Neuronal stem cell (in vitro differentiated cells): ENCODE measurements at places on chromosomes 12 and 14.

DNA sequence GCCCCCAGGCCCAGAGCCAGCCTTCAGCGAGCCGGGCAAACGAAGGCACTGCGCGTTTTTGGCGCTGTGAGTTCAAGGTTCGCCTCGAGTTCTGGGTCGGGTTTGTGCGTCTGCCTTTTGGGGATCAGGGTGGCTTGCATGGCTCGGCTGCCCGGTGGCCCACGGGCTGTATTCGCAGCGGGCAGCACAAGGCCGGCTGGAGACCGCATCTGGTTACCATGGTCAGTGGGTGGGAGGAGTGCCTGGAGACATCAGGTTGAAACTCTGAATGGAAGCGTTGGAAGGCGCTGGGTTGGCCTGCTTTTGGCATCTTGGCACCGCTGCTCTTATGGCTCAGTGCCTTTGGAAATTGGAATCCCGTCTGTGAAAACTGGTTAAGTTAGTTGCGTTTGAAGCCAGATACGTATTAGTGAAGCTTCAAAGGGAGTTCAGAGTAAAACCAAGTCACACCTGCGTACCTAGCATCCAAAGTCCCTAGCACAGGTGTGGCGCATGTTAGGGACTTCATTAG is 50.9 kb downstream of the SNAPC1 start:
- DNase-seq: no peak

DNA sequence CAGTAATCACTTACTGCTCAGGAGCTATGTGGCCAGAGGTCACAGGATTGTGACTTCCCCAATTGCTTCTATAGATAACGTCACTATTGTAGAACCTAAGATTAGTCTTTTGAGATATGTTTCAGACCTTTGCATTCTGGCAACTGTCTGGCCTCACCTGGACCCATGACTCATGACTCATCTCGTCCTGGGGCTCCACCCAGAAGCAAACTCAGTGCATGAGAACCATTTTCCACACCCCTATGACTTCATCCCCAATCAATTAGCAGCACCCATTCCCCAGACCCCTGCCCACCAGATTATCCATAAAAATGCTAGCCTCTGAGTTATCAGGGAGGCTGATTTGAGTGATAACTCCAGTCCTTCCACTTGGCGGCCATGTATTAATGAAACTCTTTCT is 186.9 kb downstream of the EMP1 start:
- DNase-seq: no peak

GRCh38 chr12:47562201-47562600 is 143.6 kb downstream of the RPAP3 start:
- DNase-seq: no peak

- DNase-seq: no peak
Observed at GRCh38 chr12:95074766-95075165, 1.3 kb upstream of the NR2C1 start.

DNA sequence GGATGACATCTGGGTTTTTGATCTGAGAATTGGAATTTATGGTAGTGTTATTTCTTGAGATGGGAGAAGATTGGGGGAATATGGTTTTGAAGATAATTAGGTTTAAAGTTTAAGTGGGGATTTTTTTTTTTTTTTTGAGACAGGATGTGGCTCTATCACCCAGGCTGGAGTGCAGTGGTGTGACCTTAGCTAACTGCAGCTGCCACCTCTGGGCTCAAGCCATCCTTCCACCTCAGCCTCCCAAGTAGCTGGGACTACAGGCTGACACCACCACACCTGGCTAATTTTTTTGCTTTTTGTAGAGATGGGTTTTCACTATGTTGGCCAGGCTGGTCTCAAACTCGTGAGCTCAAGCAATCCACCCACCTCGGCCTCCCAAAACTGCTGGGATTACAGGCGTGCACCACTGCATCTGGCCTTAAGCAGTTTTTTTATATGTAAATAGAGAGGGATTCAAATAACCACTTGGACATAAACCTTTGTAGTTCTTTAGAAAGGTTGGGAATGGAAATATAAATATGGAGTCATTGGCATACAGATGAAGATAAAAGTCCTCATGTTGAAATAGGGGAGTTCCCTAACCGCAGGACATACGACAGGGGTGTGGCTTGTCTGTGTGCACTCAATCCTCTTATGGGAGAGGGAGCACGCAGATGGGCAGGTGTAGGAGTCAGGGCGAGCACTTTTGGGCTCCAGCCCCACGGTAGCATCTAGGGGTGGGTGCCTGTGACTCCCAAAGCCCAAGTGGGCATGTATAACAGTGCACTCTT is 4.7 kb downstream of the LIN52 start:
- no peak for DNase-seq

GRCh38 chr12:12156828-12157227 is 86.1 kb downstream of the BCL2L14 start:
- DNase-seq: no peak

GRCh38 chr14:55706365-55706684 is 126.3 kb downstream of the KTN1 start:
- no peak for DNase-seq

- DNase-seq: no peak
Observed at GRCh38 chr14:105181549-105182295, 610 bp upstream of the NUDT14 start.

- no peak for DNase-seq
Observed at GRCh38 chr12:101619858-101620761, 25.3 kb downstream of the MYBPC1 start.

- no peak for DNase-seq
Observed at GRCh38 chr14:34930591-34931091, 52.2 kb upstream of the SRP54 start.

DNA sequence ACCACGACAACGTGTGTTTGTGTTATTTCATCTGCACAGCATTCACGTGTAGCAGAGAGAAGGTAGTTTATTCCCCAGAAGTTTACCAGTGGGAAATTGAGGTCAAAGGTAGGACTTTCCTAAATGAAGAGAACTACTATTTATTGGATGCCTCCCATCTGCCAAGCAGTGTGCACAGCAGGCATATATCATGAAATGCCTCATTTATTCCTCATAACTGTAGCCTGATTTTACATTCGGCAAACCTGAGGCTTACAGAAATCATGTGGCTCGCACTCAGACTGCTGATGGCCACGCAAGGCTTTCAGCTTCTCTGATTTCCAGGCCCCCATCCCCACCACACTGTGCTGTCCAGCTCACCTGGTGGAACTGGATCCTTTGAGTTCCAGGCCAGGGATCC is 33.5 kb downstream of the NTF3 start:
- no peak for DNase-seq

DNA sequence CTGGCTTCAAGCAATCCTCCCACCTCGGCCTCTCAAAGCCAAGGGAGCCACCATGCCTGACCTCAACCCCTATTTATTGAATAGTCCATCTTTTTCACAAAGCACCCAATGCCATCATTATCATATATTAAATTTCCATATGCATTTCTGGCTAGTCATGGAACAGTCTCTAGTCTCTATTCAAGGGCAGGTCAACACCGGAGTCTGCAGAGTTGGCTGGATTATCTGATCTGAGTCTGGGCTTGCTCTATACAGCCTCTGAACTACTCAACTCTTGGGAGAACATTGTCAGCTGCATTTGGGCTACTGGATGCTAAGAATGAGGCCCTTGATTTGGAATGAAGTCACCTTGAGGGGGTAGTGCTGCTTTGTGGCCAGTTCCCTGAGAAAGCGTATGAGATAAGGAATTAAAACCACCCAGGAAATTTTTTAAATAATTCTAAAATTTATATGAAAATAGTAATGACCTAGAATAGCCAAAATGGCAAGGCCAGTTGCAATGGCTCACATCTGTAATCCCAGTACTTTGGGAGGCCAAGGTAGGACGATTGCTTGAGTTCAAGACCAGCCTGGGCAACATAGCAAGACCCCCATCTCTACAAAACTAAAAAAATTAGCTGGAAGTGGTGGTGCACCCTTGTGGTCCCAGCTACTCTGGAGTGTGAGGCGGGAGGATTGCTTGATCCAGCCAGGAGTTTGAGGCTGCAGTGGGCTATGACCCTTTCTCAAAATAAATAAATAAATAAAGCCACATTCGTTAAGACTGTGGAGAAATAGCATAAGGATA is 6.9 kb upstream of the NAA25 start:
- DNase-seq: no peak

GRCh38 chr12:23816394-23816851 is 133.0 kb downstream of the SOX5 start:
- DNase-seq: no peak

DNA sequence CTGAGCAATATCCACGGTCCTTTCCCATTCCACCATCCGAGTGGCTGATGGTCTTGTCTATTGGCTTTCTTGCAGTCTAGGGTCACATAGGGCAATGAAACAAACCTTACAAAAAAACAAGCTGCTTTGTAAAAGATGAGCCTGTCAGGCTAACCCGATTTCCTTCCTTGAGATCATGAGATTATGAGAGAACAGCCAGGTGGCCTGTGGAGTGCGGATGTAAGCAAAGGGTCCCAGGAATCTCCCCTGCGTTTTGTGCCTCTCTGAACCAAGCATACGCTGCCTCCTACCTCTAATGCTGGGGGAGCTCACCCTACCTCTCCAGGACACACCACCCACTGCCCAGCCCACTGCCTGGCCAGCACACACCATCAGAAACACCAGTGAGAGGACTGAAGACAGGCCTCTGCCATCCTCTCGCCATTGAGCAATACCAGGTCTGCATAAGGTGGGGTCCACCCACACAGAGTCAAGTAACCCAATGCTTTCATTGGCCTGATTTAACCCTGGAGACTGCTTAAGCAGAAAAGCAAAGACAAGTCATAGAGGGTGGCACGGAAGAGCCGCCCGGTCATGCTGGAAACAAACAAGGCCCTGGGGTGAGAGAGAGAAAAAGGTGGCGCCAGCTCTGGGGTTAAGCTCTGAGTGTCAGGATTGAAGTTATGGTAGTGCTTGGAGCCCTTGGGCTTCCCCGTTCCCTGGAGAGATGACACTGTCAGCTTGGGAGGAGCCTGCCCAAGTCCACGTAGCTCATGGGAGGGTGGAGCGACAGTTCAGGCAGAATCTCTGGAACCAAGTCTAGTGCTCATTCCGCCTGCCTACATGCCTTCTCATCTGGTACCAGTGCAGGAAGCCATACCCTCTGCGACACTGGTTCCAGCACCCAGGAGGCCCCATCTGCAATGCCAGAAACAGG is 46.6 kb downstream of the CALM1 start:
- no peak for DNase-seq

DNA sequence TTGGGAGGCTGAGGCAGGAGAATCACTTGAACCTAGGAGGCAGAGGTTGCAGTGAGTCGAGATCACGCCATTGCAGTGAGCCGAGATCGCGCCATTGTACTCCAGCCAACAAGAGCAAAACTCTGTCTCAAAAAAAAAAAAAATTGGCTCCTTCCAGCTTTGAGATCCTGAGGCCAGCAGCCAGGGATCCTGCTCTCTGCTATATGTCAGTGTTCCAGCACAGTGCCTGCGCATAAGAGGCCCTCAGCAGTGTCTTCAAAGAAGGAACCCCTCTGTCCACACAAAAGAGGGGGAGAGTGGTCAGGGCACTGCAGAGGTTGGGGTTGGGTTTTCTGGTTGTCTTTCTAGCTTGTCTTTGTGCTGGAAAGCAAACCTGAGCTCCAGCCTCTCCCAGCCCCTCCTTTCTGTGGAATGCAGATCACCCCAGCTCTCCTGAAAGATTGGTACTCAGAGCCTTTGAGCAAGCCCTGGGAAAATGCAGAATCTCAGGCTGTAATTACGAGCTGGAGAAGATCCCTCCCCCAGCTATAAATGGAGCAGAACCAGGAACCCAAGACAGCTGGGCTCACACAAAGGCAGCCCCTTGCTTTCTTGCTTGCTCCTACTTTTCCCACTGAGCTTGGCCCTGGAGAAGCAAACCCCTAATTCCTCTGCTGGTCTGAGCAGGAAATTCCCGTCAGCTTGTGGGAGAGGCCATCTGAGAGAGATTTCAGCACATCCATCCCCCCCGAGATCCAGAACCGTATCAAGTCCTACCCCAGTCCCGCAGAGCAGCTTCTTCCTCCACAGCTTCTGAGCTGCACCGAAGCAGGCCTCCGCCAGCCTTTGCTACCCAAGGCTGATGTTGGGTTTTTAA is 205.7 kb downstream of the ZFP36L1 start:
- DNase-seq: no peak

DNA sequence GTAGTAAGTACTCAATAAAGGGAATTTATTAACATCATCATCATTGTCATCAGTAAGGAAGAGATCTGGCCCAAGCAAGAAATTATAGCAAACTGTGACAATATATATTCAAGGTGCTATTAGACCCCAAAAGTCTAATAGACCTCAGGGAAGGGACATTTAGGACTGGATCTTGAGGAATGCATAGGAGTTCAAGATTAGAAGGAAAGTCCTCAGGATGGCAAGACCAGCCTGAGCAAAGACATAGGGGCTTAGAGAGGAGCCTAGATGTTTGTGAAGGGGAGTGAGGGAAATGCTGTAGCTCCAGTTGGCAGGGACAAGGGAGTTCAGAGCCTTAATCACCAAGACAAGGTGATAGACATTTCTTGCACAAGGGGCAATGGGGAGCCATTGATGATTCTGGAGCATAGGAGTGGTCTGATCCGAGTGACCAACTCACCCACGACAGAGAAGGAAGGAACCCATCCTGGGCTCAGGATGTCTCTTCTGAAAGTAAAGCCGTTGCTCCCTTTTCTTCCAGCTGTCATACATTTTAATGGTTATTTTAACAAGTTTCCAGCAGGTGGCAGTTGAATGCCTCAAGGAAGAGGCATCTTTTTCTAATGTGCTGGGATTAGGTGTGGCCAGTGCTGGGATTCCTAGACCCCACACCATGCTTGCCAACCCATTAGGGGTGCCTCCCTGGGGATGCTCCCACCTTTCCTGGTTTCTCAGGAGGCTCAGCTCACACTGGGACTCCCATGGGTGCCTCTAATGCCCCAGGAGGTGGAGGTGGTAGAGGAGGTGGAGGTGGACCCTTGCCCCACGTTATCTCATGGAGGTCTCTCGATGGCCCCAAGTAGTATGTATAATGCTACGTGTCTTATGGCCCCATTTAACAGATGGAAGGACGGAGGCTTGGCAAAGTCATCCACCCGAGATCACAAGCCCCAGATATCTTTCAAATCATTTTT is 37.8 kb downstream of the PHETA1 start:
- DNase-seq: no peak

DNA sequence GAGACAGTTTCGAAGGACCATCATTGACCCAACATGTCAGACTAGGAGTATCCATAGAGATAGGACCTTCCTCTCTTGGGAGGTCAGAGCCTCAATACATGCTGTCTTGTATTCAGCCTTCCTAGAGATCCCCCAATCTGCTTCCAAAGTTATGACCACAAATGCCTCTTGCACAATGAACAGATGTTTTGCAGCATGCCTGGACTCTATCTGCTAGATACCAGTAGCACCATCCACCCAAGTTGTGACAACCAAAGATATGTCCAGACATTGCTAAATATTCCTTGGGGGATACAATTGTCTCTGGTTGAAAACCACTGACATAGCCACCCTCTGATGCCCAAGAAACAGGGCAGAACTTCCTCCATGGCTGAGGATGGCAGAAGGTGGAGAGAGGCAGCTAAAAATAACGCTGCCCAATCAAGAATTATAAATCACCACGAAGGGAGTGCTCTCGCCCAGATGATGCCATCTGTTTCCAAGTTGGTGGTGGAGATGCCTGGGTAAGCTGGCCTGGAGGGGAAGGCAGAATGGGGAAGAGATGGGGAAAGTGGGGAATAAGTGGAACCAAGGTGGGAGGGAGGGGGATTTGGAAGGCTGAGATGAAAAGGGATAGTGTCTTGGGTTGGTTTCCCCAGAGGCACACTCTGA is 42.9 kb upstream of the NOS1 start:
- DNase-seq: no peak

- DNase-seq: no peak
Observed at GRCh38 chr12:18153826-18154225, 63.8 kb upstream of the RERGL start.
